Tongue (tissue), 3 donors: ENCODE measurements at places on chromosomes 3 and 15.

- DNase-seq = no peak
Observed at GRCh38 chr3:182803596-182803995, 10.3 kb downstream of the ATP11B start.

DNA sequence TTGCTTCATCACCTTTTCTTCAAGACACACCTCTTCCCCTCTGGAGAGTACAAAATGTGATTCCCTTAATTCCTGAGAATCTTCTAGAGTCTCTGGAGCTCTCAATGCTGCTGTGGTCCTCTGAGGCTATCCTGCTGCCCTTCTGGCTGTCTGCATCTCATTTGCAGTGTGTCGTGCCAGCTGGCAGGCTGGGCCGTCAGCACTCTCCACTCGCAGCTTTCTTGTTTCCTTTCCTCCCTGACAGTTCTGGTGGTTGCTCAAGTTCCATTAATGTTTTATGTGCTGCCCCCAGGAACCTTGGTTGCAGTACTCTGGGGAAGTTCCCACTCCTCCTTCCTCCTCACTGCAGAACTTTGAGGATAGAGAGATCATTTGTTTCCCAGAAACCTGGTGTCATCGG lies 210.8 kb upstream of the ROPN1 start:
- DNase-seq = peak; percentile 68

DNA sequence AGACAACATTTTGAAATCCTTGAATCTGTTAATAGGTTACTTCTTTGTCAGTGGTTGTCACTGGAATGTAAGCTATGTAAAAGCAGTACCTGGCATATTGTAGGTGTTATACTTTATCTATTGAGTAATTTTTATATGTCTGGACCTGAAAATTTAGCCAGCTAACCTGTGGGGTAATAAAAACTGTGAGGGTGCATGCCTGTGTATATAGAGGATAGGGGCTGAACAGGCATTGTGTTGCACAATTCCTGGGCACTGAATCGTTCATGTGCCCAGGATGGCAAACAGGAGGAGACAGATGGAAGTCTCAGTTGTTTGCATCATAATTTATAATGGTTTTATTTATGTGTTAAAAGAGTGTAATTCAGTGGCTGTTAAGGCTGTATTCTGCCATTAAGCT lies 67.1 kb downstream of the ARMC8 start:
- no peak for DNase-seq

DNA sequence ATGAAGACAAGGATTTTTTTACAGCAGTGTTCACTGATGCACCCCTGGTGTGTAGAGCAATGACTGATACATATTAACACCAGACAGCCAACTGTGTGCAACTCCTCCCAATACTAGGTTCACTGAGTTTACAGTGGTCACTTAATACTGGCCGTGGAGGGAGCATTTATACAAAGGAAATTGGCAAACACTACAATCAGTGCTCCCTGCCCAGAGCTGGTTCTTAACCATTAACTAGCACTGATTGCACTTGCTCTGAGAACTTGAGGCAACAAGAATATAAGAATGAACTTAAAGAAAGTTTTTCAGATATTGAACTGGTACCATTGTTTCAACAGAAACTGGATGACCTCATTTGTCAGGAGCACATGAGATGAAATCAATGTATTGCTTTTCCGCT lies 110.6 kb downstream of the MAGI1 start:
- DNase-seq = no peak

GRCh38 chr15:63156755-63157117 lies 541 bp downstream of the RPS27L start:
- DNase-seq = peak; percentile 59

- DNase-seq = no peak
Observed at GRCh38 chr3:107493134-107493533, 29.6 kb upstream of the BBX start.

- no peak for DNase-seq
Observed at GRCh38 chr3:171935261-171936123, 92.3 kb downstream of the TMEM212 start.

DNA sequence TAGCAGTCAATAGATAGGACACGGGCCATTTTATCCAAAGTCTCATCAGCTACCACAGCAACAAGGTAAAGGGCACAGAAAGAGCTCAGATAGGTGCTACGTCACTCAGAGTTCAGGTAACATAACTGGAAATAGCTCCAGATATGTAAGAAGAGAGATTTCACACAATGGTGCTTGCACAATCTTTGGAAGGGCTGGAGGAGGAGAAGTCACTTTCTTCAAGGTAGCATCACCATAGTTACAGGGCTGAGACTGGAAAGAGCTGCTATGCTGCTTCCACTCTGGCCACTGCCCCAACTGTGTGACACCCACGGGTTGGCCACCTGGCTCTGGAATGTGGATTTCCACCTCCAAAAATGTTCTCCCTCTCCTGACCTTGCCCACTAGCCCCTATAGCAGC lies 448.8 kb upstream of the THBS1 start:
- DNase-seq = no peak

- no peak for DNase-seq
Observed at GRCh38 chr3:123112232-123112631, 45.4 kb downstream of the PDIA5 start.

DNA sequence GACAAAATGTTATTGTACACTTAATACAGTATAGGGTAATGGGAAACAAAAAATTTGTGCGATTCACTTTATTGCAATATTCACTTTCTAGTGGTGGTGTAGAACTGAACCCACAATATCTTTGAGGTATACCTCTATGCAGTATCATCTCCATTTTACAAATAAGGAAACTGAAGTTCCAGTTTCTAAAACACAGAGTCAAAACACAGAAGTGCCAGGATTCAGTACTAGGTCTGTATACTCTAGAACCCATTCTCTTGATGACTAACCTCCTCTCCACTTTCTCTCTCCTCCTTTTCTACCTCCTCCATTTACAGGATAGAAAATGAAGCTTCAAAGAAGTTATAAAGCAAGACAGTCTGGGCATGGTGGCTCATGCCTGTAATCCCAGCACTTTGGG lies 62.2 kb downstream of the MB21D2 start:
- no peak for DNase-seq

GRCh38 chr15:78956937-78957336 lies 12.1 kb upstream of the CTSH start:
- DNase-seq = no peak

DNA sequence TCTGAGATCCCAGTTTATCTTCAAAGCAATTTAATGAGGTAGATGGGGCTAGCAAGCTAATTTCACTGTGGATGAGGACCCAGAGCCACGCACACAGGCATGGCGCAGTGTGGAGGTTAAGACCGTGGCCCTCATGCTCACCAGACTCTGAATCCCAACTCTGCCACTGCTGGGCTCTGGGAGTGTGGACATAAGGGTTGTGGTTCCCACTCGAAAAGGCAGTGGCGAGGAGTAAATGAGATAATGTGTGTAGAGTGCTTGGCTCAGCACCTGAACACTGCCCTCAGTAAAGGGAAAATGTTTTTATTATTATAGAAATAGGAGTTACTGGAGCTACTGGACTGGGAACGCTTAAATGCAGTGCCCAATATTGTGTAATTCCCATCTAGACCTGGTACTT lies 243.5 kb upstream of the TPM1 start:
- no peak for DNase-seq

GRCh38 chr3:56983427-56983826 lies 77.0 kb upstream of the SPATA12 start:
- no peak for DNase-seq

- DNase-seq = no peak
Observed at GRCh38 chr15:63981596-63982320, 64.5 kb downstream of the DAPK2 start.

DNA sequence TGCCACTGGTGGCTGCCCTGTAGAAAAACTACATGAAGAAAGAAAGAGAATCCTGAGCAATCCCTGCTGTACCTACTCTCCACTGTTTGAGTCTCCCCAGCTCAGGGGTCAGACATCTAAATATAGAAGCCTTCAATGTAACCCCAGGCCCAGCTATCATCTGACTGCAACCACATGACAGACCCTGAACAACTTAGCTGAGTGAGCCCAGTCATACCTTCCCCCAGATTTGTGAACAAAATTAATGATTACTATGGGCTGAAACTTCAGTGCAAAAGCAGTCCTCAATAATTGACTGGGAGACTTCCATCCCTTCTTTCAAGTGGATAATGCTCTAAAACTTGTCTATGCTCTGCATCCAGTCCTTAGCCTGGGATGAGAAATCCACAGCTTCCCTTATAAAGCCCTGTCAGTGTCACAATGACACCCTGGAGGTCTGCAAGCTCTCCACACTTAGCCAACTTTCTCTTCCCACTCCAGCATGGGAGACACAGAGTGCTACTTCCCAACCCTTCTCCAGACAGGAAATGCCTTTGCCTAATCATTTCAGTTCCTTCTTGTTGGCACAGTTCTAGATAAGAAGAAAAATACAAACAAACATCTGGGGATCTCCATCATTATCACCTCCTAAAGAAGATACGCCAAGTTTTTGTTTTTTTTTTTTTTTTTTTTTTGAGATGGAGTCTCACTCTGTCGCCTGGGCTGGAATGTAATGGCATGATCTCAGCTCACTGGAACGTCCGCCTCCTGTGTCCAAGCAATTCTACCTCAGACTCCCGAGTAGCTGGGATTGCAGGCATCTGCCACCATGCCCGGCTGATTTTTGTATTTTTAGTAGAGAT lies 198.5 kb upstream of the GADL1 start:
- DNase-seq = no peak

GRCh38 chr3:195556390-195556789 lies 13.3 kb upstream of the PPP1R2 start:
- DNase-seq = no peak

DNA sequence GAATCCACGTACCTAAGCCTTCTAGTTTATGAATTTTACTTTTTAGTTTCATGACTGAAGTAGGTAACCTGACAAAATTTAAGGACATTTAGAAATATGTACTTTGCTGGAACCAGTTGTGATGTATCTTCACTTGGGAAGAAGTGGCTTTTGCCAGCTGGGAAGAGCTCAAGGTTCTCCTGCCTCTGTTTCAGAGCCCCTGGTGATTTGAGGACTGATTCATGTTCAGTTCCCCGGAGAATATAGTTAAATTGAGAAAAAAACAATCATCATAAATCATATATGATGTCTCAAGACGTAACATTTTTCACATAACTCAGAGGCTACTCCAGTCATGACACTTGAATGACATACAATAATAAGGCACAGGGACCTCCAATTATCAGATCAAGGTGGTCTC lies 473.4 kb downstream of the EPHA3 start:
- DNase-seq = no peak

GRCh38 chr3:67357610-67358458 lies 296.6 kb downstream of the SUCLG2 start:
- DNase-seq = peak; percentile 48

- DNase-seq = peak; percentile 71
Observed at GRCh38 chr3:129723558-129724324, 117.3 kb upstream of the PLXND1 start.

DNA sequence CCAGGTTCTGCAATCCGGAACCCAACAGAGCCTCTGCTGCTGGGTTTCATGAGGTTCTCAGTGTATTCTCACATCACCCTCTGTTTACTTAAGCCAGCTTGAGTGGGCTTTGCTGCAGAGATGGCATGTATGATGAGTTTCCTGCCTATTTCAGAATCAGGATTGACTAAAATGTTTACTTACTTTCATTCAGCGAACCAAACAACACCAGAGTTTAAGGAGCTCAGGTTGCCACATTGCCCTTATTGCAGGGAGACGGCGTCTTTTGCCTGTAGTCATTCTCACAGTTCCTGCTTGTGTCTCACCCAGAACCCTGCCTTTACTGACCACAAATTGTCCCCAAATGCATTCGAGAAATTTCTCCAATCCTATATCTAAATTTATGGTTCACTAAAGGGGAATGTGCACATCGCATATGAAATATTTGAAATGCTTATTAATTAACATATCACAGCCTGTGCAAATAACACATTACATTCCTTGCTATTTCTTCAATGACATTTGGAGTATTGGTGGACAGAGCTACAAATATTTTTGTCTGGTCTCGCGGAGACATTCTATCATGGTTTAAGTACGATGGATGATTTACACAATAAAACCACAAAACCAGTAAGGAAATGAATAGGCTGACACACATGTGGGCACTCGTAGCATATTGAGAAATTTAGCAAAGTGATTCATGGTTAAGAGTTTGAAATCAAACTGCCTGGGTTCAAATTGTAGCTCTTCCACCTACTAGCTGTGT lies 377.2 kb upstream of the CFAP20DC start:
- DNase-seq = no peak

DNA sequence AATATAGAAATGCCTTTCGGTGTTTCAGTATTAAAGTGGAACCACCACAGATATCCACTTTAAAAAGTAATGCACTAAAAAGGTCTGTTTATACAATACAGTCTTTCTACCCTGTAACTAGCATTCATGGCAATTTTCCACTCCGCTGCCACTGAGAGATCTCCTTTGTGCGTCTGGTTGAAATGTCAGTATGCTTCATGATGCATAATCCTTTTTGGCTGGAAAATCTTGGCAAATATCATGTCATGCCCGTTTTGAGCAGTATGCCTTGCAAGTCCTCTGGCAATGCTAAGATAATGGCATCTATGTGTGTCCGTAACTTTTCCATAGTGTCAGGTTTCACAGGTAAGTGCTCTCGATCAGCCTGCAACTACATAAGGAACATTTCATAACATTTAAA lies 30.8 kb upstream of the ARF4 start:
- DNase-seq = peak; percentile 35
